Hepatocyte (in vitro differentiated cells): ENCODE measurements at places on chromosomes 2 and 18.

DNA sequence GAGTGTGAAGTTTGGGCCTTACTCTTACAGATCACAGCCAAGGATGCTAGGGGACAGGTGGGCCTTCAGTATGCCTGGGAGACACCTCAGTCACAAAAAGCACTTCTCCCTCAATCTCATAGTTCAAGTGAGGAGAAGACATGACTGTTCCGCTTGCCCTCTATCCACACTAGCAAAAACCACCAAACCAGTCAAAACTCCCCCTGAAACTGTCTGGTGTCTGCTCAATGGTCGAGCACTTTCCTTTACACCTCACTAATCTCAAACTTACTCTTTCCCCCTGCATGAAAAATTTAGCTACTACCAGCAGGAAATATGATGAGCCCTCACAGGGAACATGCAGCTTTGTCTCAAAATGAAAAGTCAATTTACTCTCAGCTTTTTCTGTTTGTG lies 232.2 kb downstream of the TRIB2 start:
- no peak for DNase-seq

DNA sequence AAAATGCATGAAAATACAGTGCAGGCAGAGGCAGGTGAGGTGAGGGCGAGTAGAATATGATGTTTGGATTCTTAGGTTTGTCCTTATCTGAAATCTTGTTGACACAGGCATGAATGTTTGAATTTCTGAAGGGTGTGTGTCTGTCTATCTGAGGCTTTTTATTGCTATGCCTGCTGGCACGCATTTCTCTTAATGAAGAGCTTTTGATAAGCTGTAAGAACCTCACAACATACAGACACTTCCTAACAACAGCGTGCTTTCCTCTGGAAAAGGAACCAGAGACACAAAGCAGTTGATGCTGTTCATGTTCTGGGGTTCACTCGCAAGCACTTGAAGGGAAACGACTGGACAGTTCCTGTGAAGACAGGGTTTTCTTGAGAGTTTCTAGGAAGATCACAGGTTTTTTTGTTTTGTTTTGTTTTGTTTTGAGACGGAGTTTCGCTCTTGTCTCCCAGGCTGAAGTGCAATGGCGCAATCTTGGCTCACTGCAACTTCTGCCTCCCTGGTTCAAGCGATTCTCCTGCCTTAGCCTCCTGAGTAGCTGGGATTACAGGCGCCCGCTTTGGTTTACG lies 33.3 kb upstream of the CABLES1 start:
- DNase-seq: peak; percentile 64

- no peak for DNase-seq
Observed at GRCh38 chr2:182064019-182064778, 78.5 kb downstream of the PPP1R1C start.

DNA sequence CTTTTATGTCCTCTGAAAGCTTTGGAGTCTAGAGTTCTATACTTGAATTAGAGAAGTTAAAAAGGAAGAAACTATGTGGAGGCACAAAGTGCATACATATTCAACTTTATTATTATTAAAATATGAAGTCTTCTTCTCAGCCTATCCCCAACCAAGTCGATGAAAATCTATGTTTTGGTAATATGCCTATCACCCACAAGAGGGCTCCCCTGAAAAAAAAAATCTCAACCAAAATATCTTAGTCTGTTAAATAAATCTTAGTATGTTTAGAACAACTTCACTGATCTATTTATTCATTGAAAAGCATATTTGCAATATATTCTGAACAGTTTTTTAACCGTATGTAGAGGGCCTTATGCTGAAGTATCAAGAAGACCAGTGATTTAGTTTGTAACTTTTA lies 804.5 kb downstream of the TDRD15 start:
- DNase-seq: no peak

DNA sequence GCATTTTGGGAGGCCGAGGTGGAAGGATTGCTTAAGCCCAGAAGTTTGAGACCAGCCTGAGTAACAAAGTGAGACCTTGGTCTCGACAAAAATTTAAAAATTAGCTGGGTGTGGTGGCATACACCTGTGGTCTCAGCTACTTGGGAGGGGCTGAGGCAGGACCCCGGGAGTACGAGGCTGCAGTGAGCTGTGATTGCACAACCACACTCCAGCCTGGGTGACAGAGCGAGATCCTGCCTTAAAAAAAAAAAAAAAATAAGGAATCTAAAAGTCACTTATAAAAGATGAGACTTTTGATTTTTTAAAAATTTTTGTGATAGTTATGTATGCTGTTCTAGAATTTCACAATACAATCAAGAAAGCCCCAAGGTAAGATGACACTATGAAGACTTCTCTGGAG lies 33.1 kb downstream of the ID2 start:
- DNase-seq: no peak

DNA sequence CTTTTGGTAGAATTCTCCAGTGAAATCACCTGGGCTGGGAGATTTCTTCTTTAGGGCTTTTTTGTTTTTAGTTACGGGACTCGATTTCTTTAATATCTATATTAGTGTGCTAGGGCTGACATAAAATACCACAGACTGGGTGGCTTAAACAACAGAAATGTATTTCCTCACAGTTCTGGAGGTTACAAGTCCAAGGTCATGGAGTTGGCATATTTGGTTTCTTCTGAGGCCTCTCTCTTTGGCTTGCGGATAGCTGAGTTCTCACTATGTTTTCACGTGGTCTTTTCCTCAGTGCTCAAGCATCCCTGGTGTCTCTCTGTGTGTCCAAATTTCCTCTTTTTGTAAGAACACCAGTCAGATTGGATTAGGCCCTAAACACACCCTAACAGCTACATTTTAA lies 208.5 kb upstream of the DTNA start:
- no peak for DNase-seq
